ENCODE measurements at places on chromosomes 2 and 18. TPM values are rescaled to one million over a fixed set of nuclear protein-coding genes. Genes with fewer than 3 reads are reported as not detected.

AFF3 gene
- total RNA-seq, result 4.0 TPM

UGT1A9 gene
- not detected for total RNA-seq

MAP3K20 gene
- 57.9 TPM for total RNA-seq

LAMA1 gene
- total RNA-seq, result 1.9 TPM

MORN2 gene
- total RNA-seq, result 16.4 TPM

LHCGR gene
- not detected for total RNA-seq

CXCR1 gene
- not detected for total RNA-seq

TNFAIP6 gene
- total RNA-seq, result 13.1 TPM

GLI2 gene
- total RNA-seq, result 19.0 TPM

CCDC178 gene
- total RNA-seq, result not detected

CFAP65 gene
- total RNA-seq, result not detected

HRH4 gene
- not detected for total RNA-seq

MYO7B gene
- 0.16 TPM for total RNA-seq

PTPRN gene
- total RNA-seq, result 0.36 TPM

SNRNP27 gene
- 22.8 TPM for total RNA-seq

HES6 gene
- total RNA-seq, result 2.1 TPM

DOK1 gene
- total RNA-seq, result 31.0 TPM

PDE11A gene
- under 0.01 TPM for total RNA-seq

TMEM163 gene
- total RNA-seq, result 0.12 TPM

UGT1A1 gene
- not detected for total RNA-seq

KIF5C gene
- 0.16 TPM for total RNA-seq

PPM1G gene
- total RNA-seq, result 47.4 TPM

PCARE gene
- total RNA-seq, result not detected

EN1 gene
- total RNA-seq, result 22.9 TPM

HOXD1 gene
- total RNA-seq, result 2.9 TPM

GKN1 gene
- not detected for total RNA-seq

UGT1A6 gene
- not detected for total RNA-seq

CD28 gene
- not detected for total RNA-seq

WDR12 gene
- total RNA-seq, result 20.1 TPM

CKAP2L gene
- total RNA-seq, result 3.0 TPM

RNF125 gene
- 0.16 TPM for total RNA-seq

MBOAT2 gene
- 53.8 TPM for total RNA-seq

CHRND gene
- total RNA-seq, result not detected

TMEM200C gene
- total RNA-seq, result not detected

MARCO gene
- total RNA-seq, result not detected

SP140 gene
- total RNA-seq, result 1.2 TPM

SPEG gene
- 55.8 TPM for total RNA-seq

HOXD9 gene
- total RNA-seq, result 8.9 TPM

GCA gene
- total RNA-seq, result 5.7 TPM

SPP2 gene
- not detected for total RNA-seq

LGALSL gene
- 3.1 TPM for total RNA-seq

C2orf81 gene
- 3.8 TPM for total RNA-seq

DPYSL5 gene
- not detected for total RNA-seq
